Motor neuron (in vitro differentiated cells): ENCODE measurements at places on chromosomes 12 and 14.

DNA sequence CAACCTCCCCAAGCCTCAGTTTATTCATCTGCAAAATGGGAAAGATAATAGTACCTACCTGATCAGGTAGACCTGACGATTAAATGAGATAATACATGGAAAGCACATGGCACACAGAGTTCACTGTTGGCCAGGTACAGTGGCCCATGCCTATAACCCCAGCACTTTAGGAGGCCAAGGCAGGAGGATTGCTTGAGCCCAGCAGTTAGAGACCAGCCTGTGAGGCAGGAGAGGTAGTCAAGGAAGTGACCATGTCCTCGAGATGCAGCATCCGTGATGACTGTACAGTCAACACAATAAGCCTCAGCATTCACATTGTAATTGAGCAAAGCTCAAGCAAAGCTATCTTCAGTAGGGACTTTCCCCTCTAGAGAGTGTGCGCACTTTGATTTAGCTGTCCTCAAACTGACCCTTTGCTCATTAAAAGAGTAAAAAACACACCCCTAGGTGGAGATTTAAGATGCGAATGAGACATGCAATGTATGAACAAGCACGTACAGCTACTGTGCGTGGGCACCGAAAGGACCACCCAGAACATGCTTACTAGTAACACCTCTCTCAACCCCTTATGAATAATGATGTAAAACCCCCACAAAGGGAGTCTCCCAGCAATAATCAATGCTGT is 9.9 kb downstream of the ISCU start:
- ATAC-seq, result no peak

DNA sequence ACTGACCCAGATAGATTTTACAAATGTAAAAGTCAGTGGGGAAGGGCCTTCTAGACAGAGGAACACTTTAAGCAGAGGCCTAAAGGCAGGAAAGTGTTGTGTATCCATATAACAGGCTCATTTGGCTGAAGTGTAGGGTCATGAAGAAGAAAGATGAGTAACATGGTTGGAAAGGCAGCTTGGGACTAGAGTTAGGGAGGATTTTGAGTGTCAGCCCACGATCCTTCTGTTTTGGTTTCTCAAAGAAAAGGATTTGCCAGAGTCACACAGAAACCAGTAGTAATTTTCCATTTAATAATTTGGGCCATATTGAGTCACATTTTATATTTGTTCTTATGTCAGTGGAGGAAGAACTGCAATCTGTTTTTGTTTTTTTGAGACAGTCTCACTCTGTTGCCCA is 76.4 kb downstream of the ZC3H14 start:
- no peak for ATAC-seq

GRCh38 chr12:70719672-70720420 is 82.6 kb upstream of the PTPRB start:
- ATAC-seq, result peak; percentile 32

DNA sequence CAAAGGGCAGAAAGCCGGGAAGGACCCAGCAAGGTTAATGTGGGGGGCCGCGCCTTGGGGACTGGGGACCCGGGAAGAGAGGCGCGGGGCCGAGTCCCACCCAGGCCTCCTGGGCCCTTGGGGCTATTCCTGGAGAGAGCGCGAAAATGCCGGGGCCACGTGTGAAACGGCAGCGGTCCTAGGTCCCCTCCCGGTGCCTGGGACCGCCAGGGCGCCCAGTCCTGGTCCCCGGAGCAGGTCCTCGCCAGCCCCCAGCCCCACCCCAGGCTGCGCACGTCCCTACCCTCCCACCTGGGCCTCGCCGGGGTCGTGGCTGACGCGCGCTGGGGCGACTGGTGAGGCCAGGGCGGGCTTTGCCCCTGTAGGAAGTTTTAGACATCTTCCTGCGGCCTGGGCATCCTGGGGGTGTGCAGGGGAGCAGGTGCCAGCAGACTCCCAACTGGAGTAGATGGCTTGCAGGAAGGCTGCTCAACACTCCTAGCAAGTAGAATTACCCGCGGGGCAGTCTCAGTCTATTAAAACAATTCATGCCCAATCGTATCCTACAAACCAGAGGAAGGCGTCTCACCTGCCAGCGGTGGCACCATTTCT is 708 bp downstream of the FAR2 start:
- ATAC-seq, result no peak

DNA sequence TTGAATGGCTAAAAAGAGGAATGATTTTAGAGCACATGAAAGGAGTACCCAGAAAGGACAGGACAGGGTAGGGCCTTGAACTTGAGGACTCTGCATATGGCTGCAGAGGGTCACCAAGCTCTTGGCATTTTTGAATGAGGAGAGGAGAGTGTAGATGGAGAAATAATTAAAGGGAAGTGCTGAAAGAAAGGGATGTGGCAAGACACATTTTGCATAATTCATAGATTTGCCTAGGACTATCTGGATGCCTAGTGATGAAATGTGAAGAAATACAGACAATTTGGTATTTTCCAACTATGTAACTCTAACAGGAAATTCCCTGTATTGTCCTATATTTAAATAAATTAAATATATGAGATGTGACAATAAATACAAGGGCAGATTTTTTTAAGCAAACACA is 27.5 kb upstream of the MDM1 start:
- no peak for ATAC-seq

GRCh38 chr12:113174461-113175384 is 10.6 kb downstream of the DDX54 start:
- ATAC-seq, result peak; percentile 86

- ATAC-seq, result no peak
Measured at GRCh38 chr12:67720351-67720856, 71.9 kb downstream of the DYRK2 start.
